ENCODE measurements at places on chromosomes 11 and 22.
A peak's percentile ranks its signal among the peaks of the same experiment; 100 is the strongest.

- no peak for DNase-seq
These were observed 69.5 kb downstream of the ZNRF3 start for GRCh38 chr22:28952857-28953256.

- DNase-seq: no peak
These were observed 10.2 kb downstream of the GNB1L start for GRCh38 chr22:19844377-19845053.

GRCh38 chr22:44732661-44733060, 19.7 kb upstream of the ARHGAP8 start:
- no peak for DNase-seq

DNA sequence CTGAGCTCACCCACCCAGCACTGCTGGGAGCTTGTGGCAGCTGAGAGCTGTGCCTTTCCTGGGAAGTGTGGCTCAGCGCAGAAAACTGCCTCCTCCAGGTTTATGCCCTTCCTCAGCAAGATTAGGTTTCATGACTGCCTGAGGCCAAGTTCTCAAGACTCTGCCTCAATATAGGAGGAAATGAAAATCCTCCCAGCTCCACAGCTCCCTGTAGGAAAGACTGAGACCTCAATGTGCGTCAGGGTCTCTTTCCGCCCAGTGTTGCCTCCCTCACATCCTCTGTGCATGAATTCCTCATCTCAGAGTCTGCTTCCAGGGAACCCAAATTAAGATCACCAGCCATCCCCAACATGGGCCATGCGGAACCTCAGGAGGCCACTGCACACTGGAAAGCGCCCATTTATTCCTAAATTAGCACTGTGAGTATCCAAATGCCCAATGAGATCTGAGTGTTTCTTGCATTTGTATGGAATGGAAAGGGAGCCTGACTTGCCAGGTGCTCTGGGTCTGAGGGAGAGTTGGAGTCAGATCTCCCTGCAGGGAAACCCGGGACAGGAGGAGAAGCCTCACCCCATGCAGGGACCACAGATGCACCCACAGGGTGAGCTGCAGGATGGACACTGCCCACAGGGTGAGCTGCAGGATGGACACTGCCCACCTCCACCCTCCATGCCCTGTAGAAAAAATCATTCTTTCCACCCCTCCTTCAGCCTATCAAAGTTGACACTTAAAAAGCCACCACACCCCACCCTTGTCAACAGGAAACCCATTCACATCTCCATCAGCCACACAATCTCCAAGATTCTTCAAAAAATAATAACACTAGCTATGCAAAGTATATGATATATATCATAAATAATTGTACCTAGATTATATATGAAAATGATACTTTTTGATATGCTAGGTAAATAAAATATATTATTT, 97.4 kb upstream of the IGLL5 start:
- DNase-seq: no peak

- peak; percentile 63 for DNase-seq
These were observed 59.0 kb upstream of the PDE3B start for GRCh38 chr11:14584595-14584994.

DNA sequence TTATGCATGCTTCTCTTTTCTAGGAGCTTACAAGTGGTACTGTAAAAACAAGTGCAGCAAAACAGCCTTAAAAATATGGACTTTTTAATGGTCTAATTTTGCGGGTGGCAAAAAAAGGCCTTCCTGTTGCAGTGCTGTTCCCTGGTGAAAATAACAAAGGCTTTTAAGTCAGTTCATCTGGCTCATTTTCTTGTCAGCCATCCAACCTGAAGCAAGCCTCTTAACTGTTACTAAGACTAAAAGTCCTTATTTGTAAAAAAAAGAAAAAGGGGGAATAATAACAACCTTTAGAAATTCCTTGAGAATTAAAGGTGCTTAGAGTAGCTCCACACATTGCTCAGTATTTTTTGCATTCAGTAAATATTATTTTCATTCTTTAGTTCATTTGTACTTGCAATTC, 200.5 kb upstream of the CHORDC1 start:
- DNase-seq: no peak

DNA sequence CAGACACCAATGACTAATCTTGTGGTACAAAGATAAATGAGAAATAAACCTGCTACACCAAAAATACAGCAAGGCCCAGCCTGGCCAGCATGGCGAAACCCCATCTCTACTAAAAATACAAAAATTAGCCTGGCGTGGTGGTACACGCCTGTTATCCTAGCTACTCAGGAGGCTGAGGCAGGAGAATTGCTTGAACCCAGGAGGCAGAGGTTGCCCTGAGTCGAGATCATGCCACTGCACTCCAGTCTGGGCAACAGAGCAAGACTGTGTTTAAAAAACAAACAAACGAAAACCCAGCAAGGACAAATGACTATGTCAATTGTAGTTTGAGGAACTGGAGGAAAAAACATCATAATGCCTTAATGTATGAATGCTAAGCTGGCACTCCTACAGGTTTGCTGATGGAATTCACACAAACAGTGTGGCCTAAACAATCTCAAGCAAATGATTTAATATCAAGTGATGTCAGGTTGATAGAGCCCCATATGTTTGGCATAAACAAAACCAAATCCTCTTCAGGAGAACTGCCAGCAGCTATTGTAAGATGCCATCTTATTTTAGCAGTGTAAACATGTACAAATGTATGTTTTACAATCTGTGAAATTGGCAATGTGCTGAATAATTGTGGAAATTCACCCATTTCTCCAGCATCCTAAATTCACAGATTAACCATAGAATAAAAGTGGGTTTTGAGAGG, 20.0 kb downstream of the MMP7 start:
- DNase-seq: no peak

- no peak for DNase-seq
These were observed 12.5 kb upstream of the MS4A10 start for GRCh38 chr11:60772666-60773065.

GRCh38 chr22:45181766-45182165, 18.0 kb downstream of the NUP50 start:
- no peak for DNase-seq

DNA sequence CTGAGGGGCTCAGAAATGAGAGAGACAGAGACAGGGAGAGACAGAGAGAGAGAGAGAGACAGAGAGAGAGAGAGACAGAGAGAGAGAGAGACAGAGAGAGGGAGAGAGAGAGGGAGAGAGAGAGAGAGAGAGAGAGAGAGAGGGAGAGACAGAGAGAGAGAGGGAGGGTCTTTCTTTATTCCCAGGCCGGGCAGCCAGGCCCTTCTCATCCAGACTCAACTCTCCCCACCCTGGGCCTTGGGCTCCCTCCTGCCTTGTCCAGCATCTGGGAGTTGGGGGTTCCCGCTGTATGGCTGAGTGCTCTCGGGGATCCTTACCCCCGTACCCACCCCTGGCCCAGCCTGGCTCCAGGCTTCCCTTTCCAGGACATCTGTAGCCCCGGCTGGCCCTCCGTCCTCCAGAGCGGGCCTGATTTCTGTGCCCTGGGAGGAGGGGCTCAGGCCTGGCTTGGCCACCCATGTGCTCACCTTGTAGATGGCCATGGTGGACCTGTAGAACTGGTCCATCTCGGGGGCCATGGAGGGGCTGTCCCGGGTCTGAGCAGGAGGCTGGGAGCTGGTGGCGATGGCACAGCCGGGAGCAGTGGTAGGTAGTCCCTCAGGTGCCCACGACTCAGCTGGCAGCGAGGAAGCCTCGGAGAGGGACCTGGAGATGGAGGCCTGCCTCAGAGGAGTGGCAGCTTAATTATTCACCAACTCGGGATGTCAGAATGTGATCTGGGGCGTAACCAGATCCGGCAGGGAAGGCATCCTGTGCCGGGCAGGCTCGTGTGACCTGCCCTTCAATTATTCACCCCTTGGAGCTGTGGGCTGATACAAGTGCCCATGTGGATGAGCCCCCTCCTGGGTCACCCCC, at the start of gene BAIAP2L2:
Gene BAIAP2L2 (minus strand): TSS at position 677 of the 855 bp plus-strand sequence. CDS start 159 bp downstream, at position 518.
- peak; percentile 79 for DNase-seq

DNA sequence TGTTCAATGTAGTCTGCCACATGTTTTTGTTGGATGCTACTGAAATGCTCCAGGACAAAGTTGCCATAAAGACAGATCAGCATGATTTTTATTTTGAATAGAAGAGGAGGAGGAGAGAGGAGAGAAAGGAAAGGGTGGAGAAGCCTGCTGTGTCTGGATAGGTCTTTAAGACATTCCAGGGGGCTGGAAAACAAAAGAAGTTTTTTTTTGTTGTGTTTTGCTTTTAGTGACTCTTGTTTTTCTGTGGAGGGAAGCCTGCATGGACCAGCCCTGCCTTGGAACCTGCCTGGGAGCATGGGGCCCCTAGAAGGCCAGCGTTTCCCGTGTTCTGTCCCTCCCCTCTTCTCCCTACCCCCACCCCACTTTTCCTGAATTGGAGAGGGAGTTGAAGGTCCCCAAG, 2.3 kb downstream of the TSPAN18 start:
- no peak for DNase-seq

- peak; percentile 18 for DNase-seq
These were observed 22.0 kb downstream of the CELSR1 start for GRCh38 chr22:46515208-46516111.

- no peak for DNase-seq
These were observed 416.4 kb upstream of the SYN3 start for GRCh38 chr22:33474587-33474986.

All from hepatocyte (in vitro differentiated cells).